ENCODE measurements at places on chromosomes 6 and 20.

DNA sequence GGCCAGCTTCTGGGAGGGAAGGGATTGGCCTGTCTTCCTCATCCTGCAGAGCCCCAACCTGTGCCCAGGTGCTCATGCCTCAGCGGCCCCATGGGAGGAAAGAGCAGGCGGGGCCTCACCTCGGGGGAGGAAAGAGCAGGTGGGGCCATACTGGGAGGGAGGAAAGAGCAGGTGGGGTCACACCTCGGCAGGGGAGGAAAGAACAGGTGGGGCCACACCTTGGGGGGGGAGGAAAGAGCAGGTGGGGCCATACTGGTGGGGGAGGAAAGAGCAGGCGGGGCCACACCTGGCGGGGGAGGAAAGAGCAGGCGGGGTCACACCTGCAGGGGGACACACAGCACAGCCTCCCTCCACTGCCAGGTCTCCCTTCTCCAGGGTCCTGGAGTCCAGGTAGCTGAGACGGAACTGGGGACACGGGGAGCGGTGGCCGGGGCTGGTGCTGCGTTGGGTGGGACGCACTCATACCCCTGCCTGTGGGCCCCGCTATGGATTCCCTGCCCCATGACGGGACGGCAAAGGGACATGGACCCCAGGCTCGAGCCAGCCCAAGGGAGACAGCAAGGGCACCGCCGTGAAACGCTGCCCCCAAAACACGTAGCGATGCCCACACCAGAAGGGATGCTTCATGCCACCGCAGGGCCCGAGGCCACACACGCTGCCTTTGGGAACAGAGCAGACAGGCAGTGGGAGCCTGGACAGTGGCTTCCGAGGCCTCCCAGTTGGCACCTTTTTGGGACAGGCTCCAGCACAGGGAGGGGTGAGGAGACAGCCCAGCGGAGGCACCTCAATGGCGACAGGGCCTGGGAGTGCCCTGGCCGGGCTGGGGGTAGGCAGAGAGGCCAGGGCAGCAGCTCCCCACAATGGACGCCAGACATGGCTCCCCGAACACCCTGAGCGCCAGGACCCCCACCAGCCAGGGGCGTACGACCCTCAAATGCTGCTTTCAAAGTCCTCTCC lies 43.3 kb upstream of the CHRNA4 start:
- no peak for DNase-seq

- no peak for DNase-seq
Observed at GRCh38 chr6:113181164-113181563, 676.0 kb upstream of the MARCKS start.

DNA sequence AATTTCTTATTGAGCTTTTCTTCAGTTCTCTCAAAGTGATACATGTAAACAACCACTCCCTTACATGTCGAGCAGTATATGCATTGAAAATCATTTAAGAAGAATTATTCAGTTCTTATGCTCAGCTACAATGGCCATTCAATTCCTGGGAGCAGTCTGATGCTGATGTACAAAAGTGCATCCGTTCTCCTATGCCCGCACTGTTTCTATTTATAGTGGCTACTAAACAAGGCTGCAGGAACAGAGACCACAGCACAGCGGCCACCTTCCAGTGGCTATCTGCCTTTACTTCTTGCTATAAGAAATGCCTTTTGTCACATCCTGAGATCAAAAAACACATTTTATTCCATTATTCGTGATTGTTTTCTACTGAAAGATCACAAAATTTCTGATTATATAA lies 82.2 kb downstream of the FHL5 start:
- DNase-seq = no peak

DNA sequence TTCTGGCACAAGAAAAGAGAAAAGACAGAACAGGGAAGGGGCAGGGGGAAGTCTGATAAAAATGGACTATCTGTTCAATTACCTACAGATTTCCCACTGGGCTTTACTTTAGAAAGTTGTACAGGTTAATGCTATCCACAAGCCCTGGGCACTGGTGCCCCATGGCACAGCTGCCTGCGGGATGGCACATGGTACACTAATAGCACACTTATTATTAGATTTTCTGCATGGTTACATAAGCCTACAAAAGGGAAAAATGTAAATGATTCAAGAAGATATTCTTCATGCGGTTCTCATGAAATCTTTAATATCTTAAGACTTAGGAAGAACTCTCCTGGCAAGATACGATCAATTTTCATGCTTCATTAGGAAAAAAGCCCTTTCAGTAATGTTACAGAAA lies 137.5 kb downstream of the GMPR start:
- no peak for DNase-seq

GRCh38 chr20:35306931-35307517 lies 14.8 kb upstream of the FAM83C start:
- peak; percentile 83 for DNase-seq

DNA sequence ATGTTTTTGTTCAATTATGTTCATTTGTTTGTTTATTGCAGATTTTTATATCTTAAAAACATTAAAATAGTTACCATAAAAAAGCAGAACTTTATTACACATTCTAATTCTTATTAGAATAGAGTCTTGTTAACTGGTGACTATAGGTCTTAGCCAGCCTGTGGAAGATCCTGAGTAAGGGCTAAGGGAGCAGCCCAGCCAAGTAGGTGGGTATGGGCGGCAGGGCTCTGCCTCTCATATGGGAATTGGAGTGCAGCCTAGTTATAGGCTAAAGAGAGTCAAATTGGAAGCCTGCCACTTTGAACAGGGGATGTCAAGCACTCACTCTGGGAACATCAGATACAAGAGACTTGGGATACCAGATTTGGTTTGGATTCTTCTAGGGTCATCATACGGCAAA lies 10.5 kb upstream of the HSF2 start:
- no peak for DNase-seq

DNA sequence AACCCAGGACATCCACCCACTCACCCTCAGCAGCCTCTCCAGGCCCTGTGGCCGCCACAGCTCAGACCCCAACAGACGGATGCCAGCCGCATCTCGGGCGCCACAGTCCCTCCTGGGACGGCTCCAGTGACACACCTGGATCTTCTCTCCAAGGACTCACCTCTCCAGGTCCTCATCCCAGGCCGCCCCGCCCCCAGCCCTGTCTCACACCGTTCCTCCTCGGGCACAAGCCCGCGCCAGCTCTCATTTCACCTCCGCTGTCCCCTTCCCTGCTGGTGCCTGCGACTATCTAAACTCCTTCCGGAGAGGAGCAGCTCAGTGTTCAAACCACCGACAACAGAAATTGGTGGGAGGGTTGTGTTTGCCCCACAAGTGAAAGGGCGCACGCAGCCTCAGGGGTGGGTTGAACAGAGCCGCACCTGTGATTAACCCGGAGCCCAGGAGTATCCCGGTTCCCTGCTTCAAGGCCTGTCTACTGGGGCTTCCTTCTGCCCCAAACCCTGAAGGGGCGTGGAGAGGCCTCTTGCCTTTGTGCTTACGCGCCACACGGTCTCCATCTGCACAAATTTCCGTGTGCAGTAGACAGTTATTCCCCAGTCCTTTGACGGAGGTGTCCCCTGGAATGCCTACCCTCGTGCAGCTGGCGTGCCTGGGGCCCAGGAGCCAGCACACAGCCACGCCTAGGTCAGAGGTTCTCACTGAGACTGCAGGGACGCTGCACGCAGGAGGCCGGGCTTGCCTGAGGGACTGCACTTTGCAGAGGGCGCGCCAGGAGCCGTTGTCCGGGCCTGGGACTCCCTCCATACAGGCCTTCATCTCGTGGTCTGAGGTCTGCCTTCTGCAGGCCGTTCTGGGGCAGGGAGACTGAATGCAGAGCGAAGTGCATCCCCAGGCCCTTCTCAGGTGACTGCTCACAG lies 232.7 kb downstream of the DLL1 start:
- no peak for DNase-seq

GRCh38 chr6:10276106-10276505 lies 138.8 kb downstream of the TFAP2A start:
- DNase-seq = no peak

GRCh38 chr20:49427751-49428518 lies 54.5 kb downstream of the KCNB1 start:
- DNase-seq = no peak

GRCh38 chr6:1324936-1325335 lies 13.0 kb downstream of the FOXQ1 start:
- no peak for DNase-seq

- DNase-seq = no peak
Observed at GRCh38 chr6:44496665-44497369, 109.3 kb downstream of the CDC5L start.

DNA sequence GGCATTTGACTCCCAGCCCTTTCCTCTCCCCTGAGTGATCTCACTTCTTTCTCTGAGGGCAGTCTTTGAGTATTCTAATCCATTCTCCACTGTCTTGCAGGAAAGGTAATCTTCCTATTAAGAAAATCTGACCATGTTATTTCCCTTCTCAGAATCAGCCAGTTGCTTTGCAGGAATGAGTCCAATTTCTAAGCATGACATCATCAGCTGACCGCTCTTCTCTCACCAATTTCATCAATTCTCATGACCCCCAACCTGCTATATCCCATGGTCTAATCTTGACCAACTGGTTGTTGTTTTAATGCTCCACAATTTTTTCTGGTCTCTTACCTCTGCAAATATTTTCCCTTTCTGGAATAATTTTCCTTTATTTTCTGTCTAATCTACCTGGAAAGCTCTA lies 73.4 kb downstream of the FAM229B start:
- no peak for DNase-seq

- peak; percentile 43 for DNase-seq
Observed at GRCh38 chr6:128519132-128519930, 1.1 kb downstream of the PTPRK start.

GRCh38 chr20:10661261-10661660 lies 12.5 kb downstream of the JAG1 start:
- DNase-seq = no peak

DNA sequence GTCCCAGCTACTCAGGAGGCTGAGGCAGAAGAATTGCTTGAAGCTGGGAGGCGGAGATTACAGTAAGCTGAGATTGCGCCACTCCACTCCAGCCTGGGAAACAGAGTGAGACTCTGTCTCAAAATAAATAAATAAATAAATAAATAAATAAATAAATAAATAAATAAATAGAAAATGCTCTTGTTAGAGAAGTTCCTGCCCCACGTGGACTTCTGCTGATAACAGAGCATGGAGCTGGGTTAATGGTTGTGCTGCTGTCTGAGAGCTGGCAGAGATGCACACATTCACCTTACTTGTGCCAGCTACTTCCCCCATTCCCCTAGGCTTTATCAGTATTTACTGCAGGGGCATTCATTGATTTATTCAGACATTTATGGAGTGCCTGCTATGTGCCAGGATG lies 155.2 kb upstream of the KCNG1 start:
- no peak for DNase-seq
